ENCODE measurements at places on chromosomes 12 and 14.

GRCh38 chr14:106691601-106692291 is 1165.4 kb downstream of the TMEM121 start:
- DNase-seq, result no peak

DNA sequence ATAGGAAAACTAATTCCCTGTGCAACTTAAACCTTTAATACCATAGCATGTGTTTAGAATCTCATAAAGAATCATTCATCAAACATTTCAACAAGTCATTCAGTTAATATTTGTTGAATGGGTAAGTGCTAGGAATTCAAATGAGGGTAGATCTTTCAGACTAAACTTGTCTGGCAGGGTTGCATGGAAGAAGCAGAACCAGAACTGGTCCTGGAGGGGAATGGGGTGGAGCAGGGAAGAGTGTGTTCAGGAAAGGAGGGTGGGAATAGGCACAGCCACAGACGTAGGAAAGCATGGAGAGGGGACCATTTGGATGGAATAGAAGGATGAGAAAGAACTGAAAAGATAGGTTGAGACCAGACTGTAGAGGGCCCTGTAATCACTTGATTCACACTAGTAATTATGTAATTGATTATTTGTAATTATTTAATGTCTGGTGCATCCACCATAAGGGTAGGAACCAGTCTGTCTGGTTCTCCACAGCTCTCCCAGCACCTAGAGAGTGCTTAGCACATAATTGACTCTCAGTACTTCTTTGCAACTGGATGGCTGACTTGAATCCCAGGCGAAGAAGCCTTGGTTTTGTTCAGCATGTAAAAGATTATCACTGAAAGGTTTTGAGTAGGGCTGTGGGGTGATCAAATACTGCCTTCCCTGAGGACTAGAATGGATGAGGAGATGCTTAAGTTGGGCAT is 3.0 kb upstream of the MAP3K9 start:
- DNase-seq, result no peak

GRCh38 chr14:88481059-88481458 is 73.7 kb downstream of the PTPN21 start:
- DNase-seq, result no peak

DNA sequence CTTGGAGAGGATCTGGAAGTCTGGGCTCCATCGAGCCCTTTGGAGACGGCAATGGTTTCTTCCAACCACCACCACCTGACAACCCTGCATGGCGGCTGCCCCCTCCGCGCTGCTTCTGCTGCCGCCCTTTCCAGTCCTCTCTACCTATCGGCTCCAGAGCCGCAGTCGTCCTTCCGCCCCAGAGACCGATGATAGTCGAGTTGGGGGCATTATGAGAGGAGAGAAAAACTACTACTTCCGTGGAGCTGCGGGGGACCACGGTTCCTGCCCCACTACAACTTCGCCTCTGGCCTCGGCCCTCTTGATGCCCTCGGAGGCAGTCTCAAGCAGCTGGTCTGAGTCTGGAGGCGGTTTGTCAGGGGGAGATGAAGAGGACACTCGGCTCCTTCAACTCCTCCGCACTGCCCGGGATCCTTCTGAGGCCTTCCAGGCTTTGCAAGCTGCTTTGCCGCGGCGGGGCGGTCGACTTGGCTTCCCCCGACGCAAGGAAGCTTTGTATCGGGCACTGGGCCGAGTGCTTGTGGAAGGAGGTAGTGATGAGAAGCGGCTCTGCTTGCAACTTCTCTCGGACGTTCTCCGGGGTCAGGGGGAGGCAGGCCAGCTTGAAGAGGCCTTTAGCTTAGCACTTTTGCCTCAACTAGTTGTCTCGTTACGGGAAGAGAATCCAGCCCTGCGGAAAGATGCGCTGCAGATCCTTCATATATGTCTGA is 499 bp downstream of the TOGARAM1 start:
- DNase-seq, result peak; percentile 41

GRCh38 chr12:82898441-82898840 is 211.7 kb downstream of the TMTC2 start:
- no peak for DNase-seq

All from astrocyte (in vitro differentiated cells and primary cell).